ENCODE measurements at places on chromosomes 7 and 10. TPM values are rescaled to one million over a fixed set of nuclear protein-coding genes. Genes with fewer than 3 reads are reported as not detected.

GRCh38 chr10:119183664-119184412 lies 5.2 kb upstream of the PRDX3 start:
- no peak for DNase-seq
- H3K27ac ChIP-seq = peak overlapping the region; percentile 46
- no peak overlapping the region for H3K4me3 ChIP-seq
- H3K36me3 ChIP-seq = no peaks in the 10 kb centered on the region

DNA sequence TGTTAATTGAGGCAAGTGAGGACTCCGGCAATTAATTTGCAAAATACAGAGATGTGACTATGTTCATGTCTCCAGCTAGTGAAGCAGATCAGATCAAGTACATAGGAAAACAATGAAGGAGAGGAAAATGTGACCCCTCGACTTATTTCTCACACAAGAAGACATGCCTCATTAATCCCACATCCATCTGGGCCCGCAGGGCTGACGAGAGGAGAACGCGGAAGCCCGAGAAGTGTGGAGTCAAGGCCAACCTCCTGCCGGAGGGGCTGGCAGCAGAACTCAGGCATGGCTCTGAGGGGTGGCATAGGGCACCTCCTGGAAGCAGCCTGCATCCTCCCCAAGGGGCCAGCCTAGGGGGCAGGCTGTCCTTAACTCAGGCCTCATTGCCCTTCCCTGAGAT lies 54.4 kb downstream of the ZNF503 start:
- no peaks in the 10 kb centered on the region for H3K27me3 ChIP-seq
- H3K27ac ChIP-seq = no peak overlapping the region
- no peak overlapping the region for H3K4me3 ChIP-seq
- no peak for DNase-seq

The ARMC10 gene
- total RNA-seq = 28.3 TPM

GRCh38 chr10:129207297-129207696 lies 259.7 kb upstream of the MGMT start:
- H3K4me3 ChIP-seq = no peak overlapping the region
- DNase-seq = no peak
- H3K27ac ChIP-seq = no peak overlapping the region
- no peaks in the 10 kb centered on the region for H3K36me3 ChIP-seq

The LIPM gene
- total RNA-seq = not detected

DNA sequence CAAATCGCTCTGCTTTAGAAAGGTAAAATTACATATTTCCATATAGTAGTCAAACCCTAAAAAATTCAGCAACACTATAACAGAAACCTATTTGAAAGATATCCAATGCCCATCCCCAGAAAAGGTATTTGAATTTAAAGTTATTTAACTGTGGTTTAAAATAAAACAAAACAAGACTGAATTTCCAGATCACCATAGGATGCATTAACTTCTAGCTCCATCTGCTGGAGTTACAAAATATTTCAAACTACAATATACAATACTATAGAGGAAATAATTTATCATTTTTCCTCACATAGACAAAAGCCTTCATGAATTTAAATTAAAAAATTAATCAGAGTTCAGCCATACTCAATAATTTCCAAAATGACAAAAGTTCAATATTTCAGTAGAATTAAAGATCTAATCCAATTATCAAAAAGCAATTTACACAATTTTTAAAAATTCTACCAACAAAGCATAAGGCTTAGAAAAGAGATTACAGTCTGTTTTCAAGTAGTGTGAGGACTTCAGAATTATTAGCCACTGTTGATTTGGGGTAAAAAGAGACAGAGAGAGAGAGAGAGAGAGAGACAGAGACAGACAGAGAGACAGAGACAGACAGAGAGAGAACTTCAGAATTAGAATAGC lies 75.9 kb downstream of the LMBR1 start:
- peaks cover 3% of the 10 kb centered on the region for H3K36me3 ChIP-seq
- DNase-seq = no peak
- H3K27me3 ChIP-seq = no peaks in the 10 kb centered on the region
- H3K27ac ChIP-seq = no peak overlapping the region
- no peaks in the 10 kb centered on the region for H3K4me1 ChIP-seq

The CRYGN gene
- 0.25 TPM for total RNA-seq

DNA sequence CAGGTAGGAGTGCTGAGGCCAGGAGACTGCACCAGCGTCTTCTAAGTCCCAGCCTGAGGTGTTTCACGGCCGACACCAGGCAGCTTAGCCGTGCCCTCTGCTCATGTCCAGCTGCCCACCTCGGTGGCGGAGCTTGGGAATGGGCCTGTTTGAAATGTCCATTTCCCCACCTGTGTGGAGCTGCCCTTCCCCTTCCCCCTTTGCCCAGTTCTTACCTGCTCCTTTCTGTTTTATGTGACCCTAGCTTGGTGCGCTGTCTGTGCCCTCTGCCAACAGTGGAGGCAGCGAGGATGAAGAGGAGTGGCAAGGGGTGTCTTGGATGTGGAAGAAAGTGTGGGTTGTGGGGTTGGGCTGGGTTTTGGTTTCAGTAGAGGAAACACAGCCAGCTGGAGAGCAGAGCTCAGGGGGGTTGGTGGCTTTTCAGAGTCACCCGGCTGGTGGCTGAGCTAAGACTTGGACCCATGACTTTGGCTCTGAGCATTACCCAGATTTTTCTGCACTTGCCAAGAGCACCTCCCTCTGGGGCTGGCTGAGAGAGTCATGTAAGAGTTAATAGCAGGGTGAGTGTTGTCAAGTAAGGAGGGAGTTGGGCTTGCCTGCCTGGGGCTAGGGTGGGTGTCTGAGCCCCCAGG lies 37.4 kb downstream of the GBX1 start:
- H3K4me1 ChIP-seq = peaks cover 5% of the 10 kb centered on the region
- H3K27me3 ChIP-seq = no peaks in the 10 kb centered on the region
- H3K4me3 ChIP-seq = no peak overlapping the region
- DNase-seq = no peak
- H3K36me3 ChIP-seq = no peaks in the 10 kb centered on the region

The TAS2R39 gene
- not detected for total RNA-seq

DNA sequence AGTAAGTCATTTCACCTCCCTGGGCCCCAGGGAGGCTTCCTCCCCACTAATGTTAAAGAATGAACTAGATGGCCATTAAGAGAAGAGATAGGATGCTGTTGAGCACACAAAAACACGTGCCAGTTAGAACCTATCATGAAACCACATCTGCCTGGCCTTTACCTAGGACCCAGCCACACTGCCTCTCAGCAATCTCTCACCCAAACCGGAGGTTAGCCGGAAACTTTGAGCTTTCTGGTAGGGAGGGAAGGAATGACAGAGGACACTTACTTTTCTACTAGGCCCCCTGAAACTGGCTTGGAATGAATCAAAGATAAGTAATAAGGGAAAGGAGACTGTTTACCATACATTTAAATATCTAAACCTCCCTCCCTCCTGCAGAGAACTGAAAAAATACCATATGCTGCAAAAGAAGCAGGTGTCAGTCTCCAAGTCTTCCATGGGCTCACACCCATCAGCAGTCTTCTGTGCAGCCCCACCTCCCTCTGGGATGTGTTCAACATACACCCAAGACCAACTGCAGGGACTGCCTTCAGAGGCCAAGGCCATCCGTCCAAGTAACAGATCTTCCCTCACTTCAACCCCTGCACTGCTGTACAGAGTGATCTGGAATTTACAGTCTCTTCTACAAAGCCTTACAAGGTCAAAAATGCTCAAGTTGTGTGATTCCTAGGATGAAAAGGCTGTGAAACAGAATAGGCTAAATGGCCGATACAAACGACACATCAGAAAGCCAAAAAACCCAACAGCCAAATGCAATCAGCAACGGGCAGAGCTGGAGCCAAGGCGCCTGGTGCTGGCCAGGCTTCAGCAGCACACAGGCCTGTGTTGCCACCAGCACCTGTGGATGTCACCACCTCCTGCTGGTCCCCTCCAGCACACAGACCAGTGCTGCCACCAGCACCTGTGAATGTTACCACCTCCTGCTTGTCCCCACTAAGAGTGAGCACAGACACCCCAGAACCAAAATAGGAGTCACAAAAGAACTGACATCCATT lies 42.4 kb downstream of the SORBS1 start:
- H3K36me3 ChIP-seq = no peaks in the 10 kb centered on the region
- no peak for DNase-seq
- H3K4me1 ChIP-seq = no peaks in the 10 kb centered on the region
- H3K27ac ChIP-seq = no peak overlapping the region

The KCND2 gene
- not detected for total RNA-seq

DNA sequence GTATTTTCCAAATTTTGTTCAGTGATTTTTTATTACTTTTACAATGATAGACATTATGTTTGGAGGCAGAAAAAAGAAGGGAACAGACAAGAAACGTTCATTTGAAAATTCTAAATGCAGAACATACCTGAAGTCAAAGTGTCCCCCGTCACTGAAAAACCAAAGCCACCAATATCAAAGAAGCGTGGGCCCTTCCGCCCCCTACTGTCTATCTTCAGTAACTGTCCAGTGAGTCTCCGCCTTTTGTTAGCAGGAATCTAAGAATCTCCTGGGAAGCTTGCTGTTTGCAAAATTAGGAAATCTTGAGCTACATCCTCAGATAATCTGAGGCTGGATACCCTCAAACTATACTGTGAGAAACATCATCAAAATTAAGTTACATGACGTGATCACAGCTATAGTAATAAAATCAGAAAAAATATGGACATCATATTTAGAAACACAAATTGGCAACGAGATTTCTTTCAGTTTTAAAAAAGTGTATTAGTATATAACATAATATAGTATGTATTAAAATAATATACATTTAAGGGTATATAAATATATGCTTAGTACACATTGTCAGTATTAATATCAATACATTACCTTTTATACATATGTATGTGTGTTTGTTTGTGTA lies 169.3 kb upstream of the AKR1E2 start:
- H3K27me3 ChIP-seq = peaks cover 16% of the 10 kb centered on the region
- H3K4me1 ChIP-seq = peaks cover 11% of the 10 kb centered on the region
- peak; percentile 57 for DNase-seq

- H3K27me3 ChIP-seq = no peaks in the 10 kb centered on the region
- H3K4me3 ChIP-seq = no peak overlapping the region
- H3K4me1 ChIP-seq = no peaks in the 10 kb centered on the region
- H3K36me3 ChIP-seq = no peaks in the 10 kb centered on the region
These were observed 75.5 kb upstream of the CAPZA2 start for GRCh38 chr7:116786791-116787443.

The OR2A12 gene
- total RNA-seq = not detected

- no peaks in the 10 kb centered on the region for H3K4me1 ChIP-seq
- no peaks in the 10 kb centered on the region for H3K27me3 ChIP-seq
- no peak overlapping the region for H3K4me3 ChIP-seq
- H3K27ac ChIP-seq = no peak overlapping the region
These were observed 9.6 kb upstream of the AGMO start for GRCh38 chr7:15571301-15571878.

- peaks cover 11% of the 10 kb centered on the region for H3K4me1 ChIP-seq
- DNase-seq = no peak
- no peak overlapping the region for H3K27ac ChIP-seq
- H3K36me3 ChIP-seq = no peaks in the 10 kb centered on the region
These were observed 59.6 kb downstream of the NEURL1 start for GRCh38 chr10:103552856-103553742.

The RGR gene
- not detected for total RNA-seq

The VPS50 gene
- 23.5 TPM for total RNA-seq

The EMX2 gene
- total RNA-seq = not detected

- no peak for DNase-seq
- no peak within 1 kb of the TSS for H3K27ac ChIP-seq
- no peaks in the 10 kb centered on the region for H3K4me1 ChIP-seq
These were observed at the start of gene PTN for GRCh38 chr7:137343281-137343841. PTN (minus strand) TSS chr7:137343733; CDS start chr7:137254973, 88,760 bp downstream.

GRCh38 chr10:115827231-115828009 lies 445.6 kb downstream of the GFRA1 start:
- H3K4me1 ChIP-seq = no peaks in the 10 kb centered on the region
- H3K4me3 ChIP-seq = no peak overlapping the region
- H3K27me3 ChIP-seq = no peaks in the 10 kb centered on the region
- DNase-seq = no peak
- H3K36me3 ChIP-seq = no peaks in the 10 kb centered on the region

The FOXK1 gene
- total RNA-seq = 32.0 TPM

The HTR7 gene
- total RNA-seq = not detected

- H3K36me3 ChIP-seq = no peaks in the 10 kb centered on the region
- H3K4me3 ChIP-seq = no peak overlapping the region
- no peak overlapping the region for H3K27ac ChIP-seq
These were observed 105.6 kb downstream of the CTBP2 start for GRCh38 chr10:125054669-125055268.

The CUTC gene
- 20.2 TPM for total RNA-seq

- no peak for DNase-seq
- no peak overlapping the region for H3K4me3 ChIP-seq
- H3K27me3 ChIP-seq = peaks cover 48% of the 10 kb centered on the region
- H3K4me1 ChIP-seq = peaks cover 6% of the 10 kb centered on the region
- H3K36me3 ChIP-seq = no peaks in the 10 kb centered on the region
- H3K27ac ChIP-seq = no peak overlapping the region
These were observed 45.9 kb upstream of the BTRC start for GRCh38 chr10:101308051-101308450.
